ENCODE measurements at places on chromosomes 1 and 21.

DNA sequence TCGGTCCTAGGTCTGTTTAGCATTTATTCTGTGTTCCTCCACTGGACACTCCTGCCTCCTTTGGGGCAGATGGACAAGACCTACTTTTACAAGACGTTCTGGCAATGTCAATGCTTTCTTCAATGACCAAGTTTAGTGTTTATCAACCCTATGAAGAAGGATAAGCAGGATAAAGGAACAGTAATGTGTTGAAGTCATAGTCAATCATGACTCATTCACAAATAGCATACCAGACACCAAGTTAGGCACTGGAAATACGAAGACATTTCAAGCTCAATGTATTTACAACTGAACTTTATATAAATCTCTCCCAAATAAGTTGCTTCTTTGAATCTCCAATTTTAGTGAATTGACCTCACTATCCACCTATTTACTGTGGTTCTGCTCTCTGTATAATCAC is 4.8 kb upstream of the SLC35D1 start:
- no peak for DNase-seq

GRCh38 chr1:21175670-21176581 is 771 bp downstream of the EIF4G3 start:
- no peak for DNase-seq

- no peak for DNase-seq
Observed at GRCh38 chr1:94713472-94714141, 106.5 kb upstream of the SLC44A3 start.

DNA sequence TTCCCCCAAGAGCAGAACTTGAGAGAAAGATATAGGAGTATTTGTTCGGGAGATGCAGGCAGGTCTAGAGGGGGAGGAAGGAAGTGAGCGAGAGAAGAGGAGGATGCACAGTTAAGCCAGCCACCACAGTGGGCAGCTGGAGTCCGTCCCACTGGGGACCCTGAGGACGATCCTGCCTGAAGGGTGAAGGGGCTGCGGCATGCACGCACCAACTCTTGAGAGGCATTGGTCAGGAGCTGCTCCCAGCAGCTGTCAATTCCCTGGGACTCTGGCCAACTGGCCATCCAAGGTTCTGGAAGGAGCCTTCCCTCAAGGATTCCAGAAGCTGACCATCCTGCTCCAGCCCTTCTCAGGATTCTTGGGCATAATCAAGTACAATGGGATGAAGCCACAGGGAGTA is 246.9 kb downstream of the MATN1 start:
- no peak for DNase-seq

DNA sequence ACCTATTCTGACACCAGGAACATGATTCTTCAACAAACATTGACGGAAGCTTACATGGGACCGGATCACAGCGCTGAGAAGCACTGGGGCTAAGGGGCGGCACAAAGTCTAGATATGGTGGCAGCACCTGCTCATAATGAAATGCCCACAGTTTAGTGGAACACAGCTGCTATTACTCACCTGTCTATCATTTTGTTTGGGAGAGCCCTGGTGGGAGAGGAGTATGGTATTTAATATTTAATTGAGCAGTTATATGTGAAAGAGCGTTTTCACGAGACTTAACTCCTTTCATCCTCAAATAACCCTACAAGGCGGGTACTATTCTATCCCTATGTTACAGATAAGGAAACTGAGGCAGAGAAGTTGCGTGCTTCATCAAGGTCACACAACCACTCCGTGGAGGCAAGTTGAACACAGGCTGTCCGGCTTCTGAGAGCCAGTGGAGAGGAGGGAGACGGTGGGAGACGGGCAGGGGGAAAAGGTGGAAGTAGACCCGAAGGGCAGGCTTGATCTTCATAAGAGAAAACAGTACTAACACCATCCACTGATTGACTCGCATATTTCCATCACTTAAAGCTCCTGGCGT is 790 bp upstream of the TSNAX start:
- no peak for DNase-seq

- no peak for DNase-seq
Observed at GRCh38 chr1:208137193-208137592, 107.0 kb downstream of the PLXNA2 start.

GRCh38 chr1:185936641-185937040 is 202.4 kb downstream of the HMCN1 start:
- no peak for DNase-seq

- no peak for DNase-seq
Observed at GRCh38 chr1:51070640-51071039, 31.4 kb upstream of the C1orf185 start.

GRCh38 chr1:67274623-67275325 is 32.9 kb upstream of the IL12RB2 start:
- no peak for DNase-seq

GRCh38 chr1:2242814-2243725 is 15.0 kb downstream of the SKI start:
- no peak for DNase-seq

GRCh38 chr1:66729523-66729922 is 22.7 kb upstream of the DYNLT5 start:
- DNase-seq, result no peak

DNA sequence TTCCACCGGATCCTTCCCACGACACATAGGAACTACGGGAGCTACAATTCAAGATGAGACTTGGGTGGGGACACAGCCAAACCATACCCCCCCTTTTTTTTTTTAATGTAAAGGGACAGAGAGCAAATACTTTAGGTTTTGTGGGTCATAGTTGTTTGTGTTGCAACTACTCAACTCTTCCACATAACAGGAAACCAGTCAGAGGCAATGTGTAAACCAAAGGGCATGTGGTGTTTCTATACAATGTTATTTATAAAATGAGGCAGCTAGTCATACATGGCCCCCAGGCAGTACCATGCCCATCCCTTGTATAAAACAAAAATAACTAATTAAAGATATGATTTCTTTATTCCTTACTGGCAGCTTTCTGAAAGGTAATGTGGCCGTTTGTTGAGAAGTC is 845.4 kb upstream of the ADAMTS5 start:
- DNase-seq, result no peak

All from right renal cortex interstitium (tissue), 3 donors.